ENCODE measurements at places on chromosomes 11 and 22.

GRCh38 chr11:60970369-60970774, 1.1 kb upstream of the CD6 start:
- peak; percentile 67 for DNase-seq

GRCh38 chr11:12212174-12212820, 101.9 kb downstream of the MICAL2 start:
- no peak for DNase-seq

DNA sequence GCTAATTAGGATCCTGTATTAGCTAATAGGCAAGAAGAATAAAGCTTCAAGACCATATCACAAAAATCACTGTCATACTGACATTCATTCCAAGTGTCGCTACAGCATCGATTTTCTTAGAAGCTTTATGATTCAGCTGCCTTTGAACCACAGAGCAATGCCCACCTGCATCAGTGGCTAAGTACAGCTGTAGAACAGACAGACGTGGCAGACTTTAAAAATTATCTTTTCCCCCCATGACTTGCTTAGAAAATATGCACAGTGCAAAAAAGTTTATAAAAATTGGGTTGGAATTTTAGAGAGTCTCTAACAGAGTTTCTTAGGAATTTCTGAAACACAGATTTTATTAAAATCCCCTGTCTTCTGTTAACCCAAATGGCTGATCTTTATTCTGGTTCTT, 120.8 kb downstream of the CADM1 start:
- DNase-seq: no peak

GRCh38 chr11:124829986-124830385, 29.8 kb upstream of the MSANTD2 start:
- DNase-seq: no peak

GRCh38 chr11:47245611-47246357, 2.8 kb downstream of the ACP2 start:
- no peak for DNase-seq

DNA sequence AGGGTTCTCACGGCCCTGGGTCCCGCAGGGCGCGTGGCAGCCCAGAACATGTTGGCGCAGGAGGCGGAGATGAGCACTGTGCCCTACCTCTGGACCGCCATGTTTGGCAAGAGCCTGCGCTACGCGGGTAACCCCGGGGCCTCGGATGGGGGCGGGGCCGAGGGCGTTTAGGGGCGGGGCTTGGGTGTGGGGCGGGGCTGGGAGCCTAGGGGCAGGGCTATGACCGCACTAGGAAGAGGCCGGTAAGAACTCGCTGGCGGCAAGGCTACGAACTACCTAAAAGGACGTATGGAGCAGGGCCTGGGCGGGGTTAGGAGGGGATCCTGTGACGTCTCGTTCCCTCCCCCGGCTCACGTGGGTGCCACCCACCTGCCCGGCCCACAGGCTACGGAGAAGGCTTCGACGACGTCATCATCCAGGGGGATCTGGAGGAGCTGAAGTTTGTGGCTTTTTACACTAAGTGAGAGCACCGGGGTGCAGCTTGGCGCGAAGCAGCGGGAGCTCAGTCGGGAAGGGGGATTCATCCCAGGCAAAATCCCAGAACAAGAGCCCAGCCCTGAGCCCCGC, 2.8 kb upstream of the LZTR1 start:
- peak; percentile 41 for DNase-seq

DNA sequence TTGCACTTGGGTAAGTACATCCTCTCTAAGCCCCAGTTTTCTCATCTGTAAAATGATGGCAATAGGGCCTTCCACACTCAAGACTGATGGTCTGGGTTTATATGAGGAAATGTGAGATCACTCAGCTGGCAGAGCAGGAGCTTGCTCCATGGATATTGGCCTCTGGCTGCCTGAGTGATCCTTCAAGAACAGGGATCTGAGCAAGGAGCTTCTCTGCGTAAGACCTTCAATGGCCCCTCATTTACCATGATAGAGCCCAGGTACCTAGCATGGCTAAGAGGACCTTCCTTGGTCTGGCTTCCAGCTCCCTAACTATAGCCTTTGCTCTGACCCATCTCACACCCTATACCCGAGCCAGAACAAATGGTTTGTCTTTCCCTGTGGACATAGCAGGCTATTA, 5.5 kb downstream of the ROBO4 start:
- DNase-seq: no peak

- no peak for DNase-seq
These were observed 10.3 kb upstream of the OMP start for GRCh38 chr11:77092382-77092781.

- DNase-seq: no peak
These were observed 658 bp downstream of the C11orf71 start for GRCh38 chr11:114399490-114400215.

GRCh38 chr22:45296628-45297297, 12.0 kb downstream of the UPK3A start:
- no peak for DNase-seq

DNA sequence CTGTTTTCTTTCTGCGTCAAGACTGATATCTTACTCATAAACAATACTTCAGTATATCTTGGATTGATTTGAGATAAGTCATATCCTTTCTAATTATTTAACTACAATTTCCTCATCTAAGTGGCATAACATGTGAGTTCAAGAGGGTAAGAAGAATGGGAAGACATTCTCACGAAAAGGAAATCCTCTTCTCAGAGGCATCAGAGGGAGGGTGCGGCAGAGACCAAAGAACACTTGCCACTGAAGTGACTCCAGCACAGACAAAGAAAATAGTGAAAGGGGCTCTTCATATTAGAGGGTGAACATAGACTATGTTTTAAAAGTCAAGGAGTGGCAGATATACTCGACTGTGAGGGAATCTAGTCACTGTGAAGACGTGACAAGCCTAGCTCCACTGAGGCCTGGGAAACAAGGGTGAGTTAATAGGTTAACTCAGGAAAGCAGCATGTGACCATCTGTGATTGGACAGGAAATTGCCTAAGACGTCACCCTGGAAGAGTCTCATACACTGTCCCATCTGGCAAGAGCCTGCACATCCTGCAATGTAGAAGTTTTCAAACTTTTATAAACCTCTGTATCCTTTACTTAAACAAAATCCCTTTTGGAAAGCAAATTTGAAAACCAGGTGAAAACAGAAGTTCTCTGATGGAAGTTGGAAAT, 1.9 kb upstream of the MMP1 start:
- no peak for DNase-seq

DNA sequence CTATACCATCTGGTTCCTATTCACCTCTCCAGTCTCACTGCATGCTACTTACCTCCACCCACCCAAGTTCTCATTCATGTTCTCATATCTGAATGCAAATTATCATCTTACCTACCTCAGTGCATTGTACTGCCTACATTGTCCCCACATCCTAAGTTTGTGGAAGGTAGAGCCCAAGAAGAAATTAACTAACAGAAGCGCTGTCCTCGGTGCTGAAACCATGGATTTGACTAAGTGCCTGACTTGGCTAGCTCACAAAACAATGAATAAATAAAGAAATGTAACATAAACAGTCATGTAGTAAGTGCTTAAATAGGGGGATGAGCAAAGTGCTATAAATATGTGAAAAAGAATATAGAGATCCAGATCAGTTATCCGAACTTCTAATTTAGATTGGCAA, 63.2 kb downstream of the GRIA4 start:
- DNase-seq: no peak

- DNase-seq: no peak
These were observed 281.2 kb downstream of the CADM1 start for GRCh38 chr11:115222863-115223530.

GRCh38 chr11:126924376-126925040, 76.1 kb downstream of the KIRREL3 start:
- DNase-seq: no peak

- no peak for DNase-seq
These were observed 59.2 kb upstream of the CD5 start for GRCh38 chr11:61042961-61043540.

DNA sequence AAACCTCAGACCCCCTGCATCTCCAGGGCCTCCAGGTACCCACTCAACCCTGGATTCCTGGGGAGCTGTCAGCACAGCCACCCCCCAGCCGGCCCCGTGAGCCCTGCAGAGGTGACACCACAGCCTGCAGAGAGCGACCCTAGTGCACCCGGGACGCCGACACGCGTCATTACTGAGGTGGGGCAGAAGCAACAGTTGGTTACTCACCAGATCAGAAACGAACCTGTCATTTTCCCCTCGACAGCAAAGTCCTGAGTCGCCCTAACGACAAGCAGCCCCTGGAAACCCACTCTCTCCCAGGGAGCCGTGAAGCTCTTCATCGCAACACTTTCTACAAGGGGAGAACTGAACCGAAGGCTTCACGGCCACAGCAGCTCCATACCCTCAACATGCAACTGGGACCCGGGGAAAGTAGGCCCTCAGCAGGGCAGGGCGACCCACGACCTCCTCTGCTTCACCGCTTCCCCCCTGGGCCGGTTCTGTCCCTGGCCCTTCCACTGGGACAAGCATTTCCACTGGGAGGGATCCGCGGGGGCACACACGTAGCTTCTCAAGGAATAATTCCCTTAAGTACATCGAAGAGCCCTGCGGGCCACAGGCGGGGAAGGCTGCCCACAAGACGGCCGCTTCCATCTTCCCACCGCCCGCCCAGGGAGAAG, 1.6 kb downstream of the BRD1 start:
- DNase-seq: no peak

GRCh38 chr11:105357764-105358163, 218.2 kb upstream of the CARD18 start:
- no peak for DNase-seq

GRCh38 chr22:47069270-47069669, 306.8 kb downstream of the TBC1D22A start:
- DNase-seq: no peak

DNA sequence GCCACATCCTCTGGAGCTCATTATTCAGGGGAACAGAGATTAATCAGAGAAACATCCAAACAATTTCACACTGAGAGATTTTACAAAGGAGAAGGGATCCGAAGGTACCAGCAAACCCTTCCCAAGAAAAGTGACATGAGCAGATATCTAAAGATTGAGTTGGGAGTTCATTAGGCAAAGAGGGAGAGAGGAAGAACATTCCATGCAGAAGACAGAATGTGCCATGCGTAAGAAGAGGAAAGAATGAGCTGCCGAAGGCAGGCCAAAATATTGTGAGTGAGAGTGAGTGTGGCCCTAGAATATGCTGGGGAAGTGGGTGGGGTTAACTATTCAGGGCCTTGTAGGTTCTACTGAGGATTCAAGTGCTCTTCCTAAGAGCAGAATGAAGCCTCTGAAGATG, 50.0 kb upstream of the LYVE1 start:
- DNase-seq: no peak

DNA sequence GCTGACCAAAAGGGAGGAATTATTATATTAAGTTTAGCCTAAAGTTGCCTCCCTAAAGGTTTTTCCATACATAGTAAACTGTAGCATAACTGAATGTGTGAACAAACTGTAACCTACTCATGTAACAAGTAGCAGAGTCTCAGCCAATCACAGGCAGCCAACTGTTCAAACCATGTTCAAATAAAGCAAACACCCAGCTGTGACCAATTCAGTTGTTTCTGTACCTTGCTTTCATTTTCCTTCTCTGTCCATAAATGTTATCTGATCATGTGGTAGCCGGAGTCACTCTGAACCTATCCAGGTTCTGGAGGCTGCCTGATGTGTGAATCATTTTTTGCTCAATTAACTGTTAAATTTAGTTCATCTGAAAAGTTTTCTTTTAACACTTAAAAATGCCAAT, 373.5 kb downstream of the GUCY1A2 start:
- DNase-seq: no peak

DNA sequence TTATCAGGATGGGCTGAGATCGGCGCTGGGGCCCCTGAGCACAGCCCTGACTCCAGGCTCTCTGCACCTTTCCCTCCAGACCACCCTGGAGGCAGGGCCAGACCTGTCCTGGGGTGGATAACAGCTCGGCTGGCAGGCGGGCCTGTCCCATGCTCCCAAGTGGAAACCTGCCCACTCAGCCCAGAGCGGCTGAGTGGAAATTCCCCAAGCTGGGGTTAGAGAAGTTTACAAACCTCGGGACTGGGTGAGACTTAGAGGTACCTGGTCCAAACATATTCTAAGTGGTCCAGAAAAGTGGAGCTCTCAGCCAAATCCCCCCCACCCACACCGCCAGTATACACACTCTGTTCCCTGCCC, 4.8 kb upstream of the FXYD2 start:
- no peak for DNase-seq

GRCh38 chr11:1706634-1707400, 9.8 kb downstream of the KRTAP5-6 start:
- DNase-seq: no peak

- no peak for DNase-seq
These were observed 303.5 kb downstream of the TBC1D22A start for GRCh38 chr22:47065756-47066615.

- DNase-seq: no peak
These were observed 26.3 kb upstream of the HMGXB4 start for GRCh38 chr22:35230839-35231584.

DNA sequence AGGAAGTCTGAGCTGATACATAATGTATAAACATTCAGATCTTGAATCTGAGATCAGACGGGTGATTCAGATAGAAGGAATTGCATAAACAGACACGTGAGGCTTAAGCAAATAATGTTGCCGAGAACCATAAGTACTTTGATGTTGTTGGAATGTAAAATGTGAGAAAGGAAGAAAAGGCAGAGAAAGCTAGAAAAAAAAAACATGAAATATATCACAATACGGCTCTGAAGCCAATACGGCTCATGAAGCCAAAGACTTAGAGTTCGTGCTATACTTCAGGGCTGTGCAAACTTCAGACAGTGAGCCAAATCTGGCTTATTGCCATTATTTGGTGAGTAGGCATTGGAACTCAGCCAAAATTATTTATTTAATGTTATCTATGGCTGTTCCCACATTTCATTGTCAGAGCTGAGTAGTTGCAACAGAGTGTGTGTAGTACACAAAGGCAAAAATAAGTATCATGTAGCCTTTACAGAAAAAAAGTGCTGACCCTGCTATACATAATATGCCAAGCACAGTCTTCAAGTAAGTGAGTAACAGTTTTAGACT, 673.3 kb downstream of the CNTN5 start:
- no peak for DNase-seq

DNA sequence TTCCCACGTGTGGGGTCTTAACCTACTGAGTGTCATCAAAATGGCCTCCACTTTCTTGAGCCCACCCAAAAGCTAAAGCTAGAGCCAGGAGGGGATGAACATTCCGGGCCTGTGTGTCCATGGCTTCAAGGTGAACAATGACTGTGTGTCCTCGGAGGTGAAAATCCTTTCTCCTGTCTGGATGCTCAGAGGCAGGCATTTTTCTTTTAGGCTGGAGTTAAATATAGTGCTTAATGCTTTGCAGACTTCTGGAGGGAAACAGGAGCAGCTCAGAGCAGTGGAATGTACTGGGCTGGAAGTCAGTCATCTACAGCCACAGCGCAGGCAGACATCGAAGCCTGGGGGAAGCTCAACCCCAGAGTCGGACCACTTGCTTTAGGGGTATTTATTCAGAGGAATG, 68.6 kb upstream of the TMEM45B start:
- DNase-seq: no peak

GRCh38 chr11:111387363-111387762, 8.3 kb upstream of the POU2AF1 start:
- no peak for DNase-seq

- DNase-seq: no peak
These were observed 4.7 kb downstream of the CSDC2 start for GRCh38 chr22:41565403-41566054.

Data from activated T-helper 1 cell treated with anti-CD3 and anti-CD28 coated beads, Interleukin-2, amount 50 U/mL, for 16 hours (primary cell).